ENCODE measurements at places on chromosomes 5 and 9.

DNA sequence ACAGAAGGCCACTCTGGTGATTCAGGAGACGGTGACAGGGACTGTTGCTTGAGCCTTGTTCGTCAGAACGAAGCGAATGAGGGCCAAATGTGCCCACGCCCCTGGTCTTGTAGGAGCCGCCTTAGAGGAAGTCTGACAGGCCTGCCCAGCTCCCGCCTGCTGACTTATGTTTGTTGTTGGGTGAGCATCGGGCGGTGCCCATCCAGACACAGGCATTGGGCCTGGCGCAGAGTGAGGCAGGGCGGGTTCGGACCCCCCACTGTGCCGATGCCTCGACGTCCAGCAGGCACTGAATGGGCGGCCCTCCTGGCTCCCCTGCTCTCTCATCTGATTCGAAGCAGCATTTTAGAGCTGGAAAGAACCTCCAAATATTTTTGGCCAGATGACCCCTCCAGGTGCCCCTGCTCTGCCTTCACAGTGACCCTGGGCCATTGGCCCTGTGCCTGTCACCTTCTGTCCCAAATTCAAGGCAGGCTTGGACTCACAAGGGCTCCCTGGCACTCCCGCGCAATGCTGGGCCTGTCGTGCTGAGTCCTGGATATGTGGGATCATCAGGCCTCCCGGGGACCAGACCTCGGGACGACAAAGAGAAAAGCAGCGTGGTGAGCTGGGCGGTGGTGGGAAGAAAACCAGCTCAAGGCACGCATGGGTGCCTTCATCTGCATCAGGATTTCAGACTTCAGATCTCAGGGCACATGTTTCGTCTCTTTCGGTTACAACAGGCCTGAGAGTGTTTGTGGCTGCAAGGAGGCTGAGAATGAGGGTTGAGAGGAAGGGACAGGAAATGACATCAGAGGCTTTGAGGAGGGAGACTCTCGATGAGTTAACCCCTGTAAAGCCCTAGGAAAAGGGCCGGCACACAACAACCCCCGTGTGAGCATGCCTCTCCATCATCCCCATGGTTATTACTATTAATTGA, 37.1 kb upstream of the OLFM1 start:
- DNase-seq = no peak

DNA sequence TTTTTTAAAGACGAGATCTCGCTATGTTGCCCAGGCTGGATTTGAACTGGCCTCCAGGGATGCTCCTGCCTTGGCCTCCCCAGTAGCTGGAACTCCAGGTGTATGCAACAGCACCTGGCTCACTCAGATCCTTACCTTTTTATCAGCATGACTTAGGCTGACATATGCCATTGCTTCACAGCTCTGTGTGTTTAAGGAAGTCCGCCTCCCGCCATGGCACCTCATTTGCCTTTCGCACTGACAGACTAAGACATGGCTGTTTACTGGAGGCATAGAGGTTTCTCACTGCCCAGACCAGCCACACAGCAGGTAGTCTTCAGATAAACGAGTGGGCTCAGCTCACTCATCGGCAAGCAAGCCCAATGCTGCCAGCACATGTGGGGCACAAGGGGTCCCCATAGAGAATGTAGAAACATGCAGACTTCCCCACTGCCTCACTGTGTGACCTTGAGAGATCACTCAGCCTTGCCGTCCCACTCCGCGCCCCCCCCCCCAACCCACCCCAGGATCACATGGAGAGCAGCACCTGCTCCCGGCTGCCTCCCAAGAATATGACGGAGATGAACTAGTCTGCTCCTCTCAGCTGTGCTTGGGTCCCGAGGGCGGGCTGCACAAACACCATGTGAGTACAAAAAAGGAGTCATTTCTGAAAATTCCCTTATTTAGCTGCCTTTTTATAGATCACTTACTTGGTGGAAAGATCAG, 62.8 kb downstream of the DCP2 start:
- no peak for DNase-seq

DNA sequence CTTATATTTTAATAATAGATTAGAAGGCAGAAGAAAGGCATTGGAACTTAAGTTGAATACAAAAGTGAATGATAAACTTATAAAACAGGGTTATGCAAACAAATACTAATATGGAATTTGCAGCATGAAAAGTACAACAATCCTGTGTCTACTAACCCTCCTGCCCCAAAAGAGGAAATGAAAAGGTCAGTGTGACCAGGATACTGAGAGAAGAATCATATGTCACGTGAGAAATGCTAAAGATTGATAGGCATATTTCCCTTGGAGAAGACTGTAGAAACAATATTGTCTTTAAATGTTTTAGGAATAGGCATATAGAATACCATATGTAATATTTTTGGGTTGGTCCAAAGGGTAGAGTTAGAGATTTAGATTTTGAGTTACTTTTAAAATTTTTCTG, 3.8 kb downstream of the WDR36 start:
- no peak for DNase-seq

- no peak for DNase-seq
Measured at GRCh38 chr5:14209222-14209822, 66.2 kb downstream of the TRIO start.

GRCh38 chr9:115170358-115171073, 52.6 kb upstream of the TNC start:
- DNase-seq = no peak
